Activated naive CD4-positive, alpha-beta T cell treated with anti-CD3 and anti-CD28 coated beads for 36 hours (primary cell): ENCODE measurements at places on chromosomes 5 and 9. TPM values are rescaled to one million over a fixed set of nuclear protein-coding genes. Genes with fewer than 3 reads are reported as not detected.
A peak's percentile ranks its signal among the peaks of the same experiment; 100 is the strongest.

Gene LHX3
- total RNA-seq = not detected

DNA sequence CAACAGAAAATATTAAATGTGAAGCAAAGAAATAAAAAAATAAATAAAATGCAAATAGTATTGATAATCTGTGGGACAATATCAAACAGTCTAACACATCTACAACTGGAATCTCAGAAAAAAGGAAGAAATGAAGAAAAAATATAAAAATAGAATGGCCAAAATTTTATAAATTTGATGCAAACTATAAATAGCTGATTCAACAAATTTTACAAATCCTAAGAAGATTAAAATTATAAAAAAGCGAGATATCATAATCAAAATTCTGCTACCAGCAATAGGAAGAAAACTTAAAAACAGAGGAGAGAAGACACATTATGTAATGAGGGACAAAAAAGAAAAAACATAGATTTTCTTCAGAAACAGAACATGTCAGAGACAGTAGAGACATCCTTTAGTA lies 129.2 kb upstream of the IRX1 start:
- DNase-seq = no peak

GRCh38 chr9:83708515-83709158 lies 879 bp upstream of the UBQLN1 start:
- peak; percentile 61 for DNase-seq

Gene SPATA31A1
- not detected for total RNA-seq

Gene LCN9
- not detected for total RNA-seq

Gene PCDHGA3
- not detected for total RNA-seq

GRCh38 chr9:136564379-136564988 lies 18.6 kb upstream of the NOTCH1 start:
- DNase-seq = no peak

DNA sequence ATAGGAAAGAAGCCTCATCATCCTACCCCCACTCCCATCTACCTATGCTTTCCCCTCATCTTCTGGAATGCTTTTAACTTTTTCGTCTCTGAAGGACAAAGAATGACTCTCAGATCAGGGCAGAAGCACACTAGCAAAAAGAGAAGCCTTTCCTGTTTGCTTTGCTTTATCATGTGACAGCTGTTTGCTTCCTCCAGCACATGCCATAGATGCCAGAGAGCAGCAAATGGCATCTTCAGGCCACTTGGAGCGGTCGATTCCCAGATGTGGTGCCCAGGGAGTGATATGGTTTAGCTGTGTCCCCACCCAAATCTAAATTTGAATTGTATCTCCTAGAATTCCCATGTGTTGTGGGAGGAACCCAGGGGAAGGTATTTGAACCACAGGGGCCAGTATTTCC lies 294.8 kb downstream of the GADD45G start:
- DNase-seq = no peak

DNA sequence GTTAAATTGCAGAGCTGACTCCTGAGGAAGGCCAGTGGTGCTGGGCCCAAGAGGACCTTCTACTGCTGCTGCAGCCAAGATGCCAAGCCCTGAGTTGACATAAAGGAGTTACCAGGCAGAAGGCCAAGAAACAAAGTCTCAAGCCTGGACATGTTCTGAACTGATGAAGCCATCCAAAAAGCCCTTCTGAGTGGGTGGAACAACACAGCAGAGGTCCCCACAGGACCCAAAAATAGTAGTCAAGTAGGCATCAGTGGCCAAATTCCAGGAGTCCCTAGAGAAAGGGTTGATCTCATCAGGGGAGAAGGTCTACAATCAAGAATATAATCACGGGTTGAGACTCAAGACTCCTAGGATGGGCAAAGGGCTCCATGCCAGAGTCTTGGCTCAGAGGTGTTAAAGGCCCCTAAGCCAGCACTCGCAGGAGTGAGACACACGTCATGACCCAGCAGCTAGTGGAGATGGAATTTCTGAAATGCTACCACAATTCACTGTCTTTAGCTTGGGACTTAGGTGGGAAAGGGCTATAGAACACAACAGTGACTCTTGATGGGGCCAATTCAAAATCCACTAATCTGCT lies 119.7 kb downstream of the FANCC start:
- no peak for DNase-seq

DNA sequence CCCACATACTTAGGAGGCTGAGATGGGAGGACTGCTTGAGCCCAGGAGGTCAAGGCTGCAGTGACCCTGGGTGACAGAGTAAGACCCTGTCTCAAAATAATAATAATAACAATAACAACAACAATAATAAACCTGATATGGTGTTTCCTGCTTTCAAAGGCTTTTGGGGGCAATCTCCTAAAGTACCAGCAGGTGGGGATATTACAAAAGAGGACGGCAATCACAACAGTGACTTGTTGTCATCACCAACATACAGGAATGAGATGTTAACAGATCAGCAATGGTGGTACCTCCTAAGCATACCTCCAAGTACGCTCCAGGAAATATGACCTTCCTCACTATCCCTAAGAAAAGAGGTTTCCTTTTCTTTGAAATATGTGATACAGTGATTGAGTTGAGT lies 91.1 kb upstream of the RNF180 start:
- peak; percentile 5 for DNase-seq

Gene RLN1
- total RNA-seq = 0.54 TPM

Gene TMEM232
- 0.31 TPM for total RNA-seq

DNA sequence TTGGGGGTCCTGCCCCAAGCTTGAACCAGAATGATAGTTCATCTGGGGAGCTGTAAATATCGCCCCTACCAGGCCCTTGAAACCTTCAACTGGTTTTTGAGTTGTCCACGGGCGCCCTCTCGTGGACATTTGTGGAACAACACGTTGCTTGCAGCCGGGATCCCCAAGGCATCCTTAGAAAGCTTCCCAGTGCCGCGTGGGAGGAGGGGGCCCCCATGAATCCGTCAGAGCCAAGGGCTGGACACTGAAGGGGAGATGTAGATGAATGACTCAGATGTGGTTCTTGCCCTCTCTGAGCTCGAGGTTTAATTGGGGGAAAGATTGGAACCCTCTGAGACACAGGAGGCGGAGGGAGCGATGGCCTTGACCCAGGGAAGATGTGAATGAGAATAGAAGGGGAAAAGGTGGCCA lies 31.8 kb upstream of the ORM1 start:
- peak; percentile 83 for DNase-seq

GRCh38 chr5:150296496-150296895 lies 6.2 kb downstream of the ARSI start:
- DNase-seq = no peak

Gene TMEM174
- total RNA-seq = not detected

DNA sequence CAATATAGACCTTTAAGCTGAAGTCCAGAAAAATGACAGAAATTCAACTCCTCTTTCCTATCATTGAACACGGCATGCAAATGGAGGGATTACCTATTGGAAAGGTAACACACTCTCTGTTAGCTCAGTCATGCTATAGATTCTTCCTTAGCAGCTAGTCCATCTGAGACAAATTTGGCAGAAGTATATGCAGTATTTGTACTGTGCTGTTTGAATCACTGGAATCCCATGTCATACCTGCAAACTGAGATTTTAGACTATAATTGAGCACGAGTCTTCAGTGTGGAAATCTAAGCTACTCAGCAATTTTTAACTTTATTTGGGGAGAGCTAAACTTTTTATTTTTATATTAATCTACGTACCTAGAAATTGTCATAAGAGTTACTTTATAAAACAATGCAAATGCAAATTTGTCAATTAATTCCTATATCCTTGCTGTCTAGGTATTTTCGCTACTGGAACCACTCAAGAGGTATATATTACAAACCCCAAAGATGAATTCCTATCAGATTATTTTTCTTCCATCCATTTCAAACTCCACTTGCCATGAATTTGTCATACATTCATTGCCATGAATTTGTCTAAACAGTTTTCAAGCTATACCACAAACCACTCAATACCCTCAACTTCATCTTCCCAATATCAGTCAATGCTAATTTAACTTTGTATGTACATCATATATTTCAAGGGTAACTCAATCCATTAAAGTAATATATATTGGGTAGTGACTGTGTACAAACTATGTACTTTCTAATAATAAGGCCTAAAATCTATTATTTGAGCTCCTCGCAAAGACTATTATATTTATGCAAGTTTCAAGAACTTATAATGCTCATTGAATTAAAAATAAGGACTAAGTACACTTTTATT lies 224.8 kb downstream of the MEF2C start:
- DNase-seq = no peak

Gene AGXT2
- total RNA-seq = not detected

- DNase-seq = no peak
Observed at GRCh38 chr5:51468196-51468595, 84.9 kb downstream of the ISL1 start.

Gene TMEM267
- 23.5 TPM for total RNA-seq

Gene LAMC3
- 0.98 TPM for total RNA-seq

DNA sequence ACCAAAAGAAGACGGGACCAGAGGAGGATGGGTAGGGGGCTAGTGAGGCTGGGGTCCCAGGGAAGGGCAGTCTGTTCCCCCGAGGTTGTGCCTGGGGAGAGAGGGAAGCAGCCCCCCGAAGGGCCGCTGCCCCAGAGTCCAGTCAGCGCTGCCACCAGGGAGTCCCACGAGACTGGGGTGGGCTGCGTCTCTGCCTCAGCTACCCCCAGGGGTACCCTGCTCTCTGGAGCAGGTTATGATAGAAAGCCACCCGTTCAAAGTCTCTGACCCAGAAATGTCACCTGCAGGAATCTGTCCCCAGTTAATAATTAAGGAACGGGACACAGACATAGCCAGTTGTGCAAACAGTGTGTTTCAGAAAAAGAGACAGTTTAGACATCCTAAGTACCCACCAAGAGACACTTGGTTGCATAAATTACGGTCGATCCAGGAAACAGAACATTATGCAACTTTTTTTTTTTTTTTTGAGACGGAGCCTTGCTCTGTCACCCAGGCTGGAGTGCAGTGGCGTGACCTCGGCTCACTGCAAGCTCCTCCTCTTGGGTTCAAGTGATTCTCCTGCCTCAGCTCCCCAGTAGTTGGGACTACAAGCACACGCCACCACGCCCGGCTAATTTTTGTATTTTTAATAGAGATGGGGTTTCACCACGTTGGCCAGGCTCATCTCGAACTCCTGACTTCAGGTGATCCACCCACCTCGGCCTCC lies 10.7 kb upstream of the AGPAT2 start:
- DNase-seq = no peak

Gene SLC34A1
- total RNA-seq = not detected

Gene IFNB1
- 0.57 TPM for total RNA-seq

- DNase-seq = no peak
Observed at GRCh38 chr5:36505021-36505420, 101.4 kb upstream of the SLC1A3 start.

Gene IL13
- 0.49 TPM for total RNA-seq

Gene IFNA13
- total RNA-seq = not detected

DNA sequence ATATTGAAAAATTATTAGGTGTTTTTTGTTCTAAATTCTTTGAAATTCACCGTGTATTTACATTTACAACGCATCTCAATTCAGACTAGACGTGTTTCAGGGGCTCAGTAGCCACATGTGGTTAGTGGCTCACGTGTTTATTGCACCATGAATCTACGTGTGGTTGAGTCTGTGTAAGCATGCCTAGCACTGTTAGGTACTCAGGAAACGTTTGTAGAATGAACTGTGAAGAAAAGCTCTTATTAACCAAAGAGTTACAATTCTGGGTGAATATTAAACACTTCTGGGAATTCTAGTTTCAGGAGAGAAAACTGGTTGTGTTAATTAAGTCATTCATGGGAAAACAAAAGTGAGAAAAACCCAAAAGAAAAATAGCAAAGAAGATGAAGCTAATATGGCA lies 117.5 kb upstream of the CDH6 start:
- no peak for DNase-seq

GRCh38 chr5:116273448-116274242 lies 188.8 kb downstream of the COMMD10 start:
- no peak for DNase-seq

DNA sequence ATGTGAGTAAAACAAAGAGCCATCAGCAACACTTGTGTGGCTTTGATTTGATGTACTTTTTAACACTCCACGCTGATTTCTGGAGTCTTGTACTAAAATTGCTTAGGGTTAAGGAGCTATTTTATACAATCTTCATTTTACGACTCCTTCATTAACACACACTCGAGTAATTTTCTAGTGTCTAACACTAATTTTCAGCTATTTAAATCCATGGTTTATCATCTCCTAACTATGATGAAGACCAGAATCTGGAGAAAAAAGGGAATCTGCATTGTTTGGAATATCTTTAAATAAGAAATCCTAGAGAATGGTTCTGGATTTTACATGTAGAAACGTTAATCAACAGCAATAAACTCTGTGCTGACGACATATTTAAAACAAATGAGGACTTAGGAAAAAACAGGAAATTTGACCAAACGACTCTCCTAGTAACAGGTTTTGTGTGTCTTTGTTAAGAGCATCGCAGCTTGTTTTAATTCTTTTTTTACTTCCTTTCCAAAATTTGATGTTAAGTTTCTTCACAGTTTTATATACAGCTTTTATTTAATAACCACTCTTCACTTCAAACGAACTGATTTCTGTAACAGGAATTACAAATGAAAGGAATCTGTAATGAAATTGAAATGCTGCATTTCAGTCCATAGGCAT lies 138.5 kb downstream of the AOPEP start:
- no peak for DNase-seq

Gene CDH12
- not detected for total RNA-seq

DNA sequence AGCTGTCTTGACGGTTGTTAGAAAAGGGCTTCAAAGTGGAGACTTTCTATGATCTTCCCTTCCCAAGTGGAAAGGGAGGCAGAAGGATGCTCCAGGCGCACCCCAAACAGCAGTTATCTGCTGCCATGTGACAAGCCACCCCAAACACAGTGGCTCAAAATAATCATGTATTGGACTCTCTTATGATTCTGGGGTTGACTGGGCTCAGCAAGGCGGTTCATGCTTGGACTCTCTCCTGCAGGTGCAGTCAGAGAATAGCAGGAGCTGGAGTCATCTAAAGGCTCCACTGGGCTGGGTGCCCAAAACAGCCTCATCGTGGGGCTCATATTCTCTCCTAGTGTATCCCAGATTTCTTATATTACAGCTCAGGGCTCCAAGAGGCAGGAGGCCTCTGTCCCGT lies 177.6 kb upstream of the IER5L start:
- DNase-seq = no peak

Gene TNFSF15
- total RNA-seq = 0.74 TPM

GRCh38 chr5:96203761-96204160 lies 229.3 kb downstream of the PCSK1 start:
- DNase-seq = no peak

Gene LSM11
- total RNA-seq = 8.2 TPM

Gene PCDH12
- total RNA-seq = 1.1 TPM

DNA sequence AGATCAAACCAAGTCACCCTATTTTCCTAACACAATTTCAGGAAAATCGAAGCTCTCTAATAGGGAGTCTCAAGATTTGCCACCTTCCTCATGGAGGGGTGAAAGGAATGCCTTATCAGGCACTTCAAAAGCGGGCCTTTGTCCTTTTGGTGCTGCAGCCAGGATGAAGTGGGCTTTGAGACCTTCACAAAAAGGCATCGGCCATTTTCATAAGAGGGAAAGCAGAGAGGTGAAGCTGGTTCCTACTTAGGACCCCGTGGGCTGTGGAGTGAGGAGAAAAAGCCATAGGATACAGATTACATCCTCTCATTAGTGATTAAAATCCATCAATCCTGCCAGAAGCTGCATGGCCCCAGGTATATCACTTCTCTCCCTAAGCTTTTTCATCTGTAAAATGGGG lies 859 bp downstream of the CDKN2AIPNL start:
- DNase-seq = no peak
